CD4-positive, alpha-beta T cell (primary cell): ENCODE measurements at places on chromosomes 4 and X. TPM values are rescaled to one million over a fixed set of nuclear protein-coding genes. Genes with fewer than 3 reads are reported as not detected.

GRCh38 chr4:45350438-45350837 is 624.1 kb upstream of the GNPDA2 start:
- no peaks in the 10 kb centered on the region for H3K4me1 ChIP-seq
- no peak for DNase-seq
- no peaks in the 10 kb centered on the region for H3K36me3 ChIP-seq
- no peaks in the 10 kb centered on the region for H3K27me3 ChIP-seq
- no peak overlapping the region for H3K27ac ChIP-seq

DNA sequence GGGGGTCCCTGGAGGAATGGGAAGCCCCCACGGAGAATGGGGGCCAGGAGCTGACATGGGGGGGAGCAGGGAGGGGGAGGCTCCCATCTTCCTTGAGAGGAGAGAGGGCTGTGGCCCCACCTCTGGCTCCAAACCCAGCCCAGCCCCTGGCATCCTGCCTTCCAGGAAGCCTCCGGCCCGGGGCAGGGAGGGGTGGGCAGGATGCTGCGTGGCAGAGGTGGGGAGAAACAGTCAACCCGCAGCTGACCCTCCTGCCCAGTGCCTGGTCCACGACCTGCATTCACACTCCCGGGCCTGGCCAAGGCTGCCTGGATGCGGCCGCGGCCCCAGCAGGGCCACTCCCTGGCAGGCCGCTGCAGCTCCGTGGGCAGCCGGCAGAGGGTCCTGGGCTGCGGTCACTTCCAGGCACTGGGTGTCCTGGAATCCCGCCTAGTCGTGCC is 39.0 kb downstream of the CPLX1 start:
- no peak for DNase-seq
- no peaks in the 10 kb centered on the region for H3K36me3 ChIP-seq
- peaks cover 45% of the 10 kb centered on the region for H3K4me1 ChIP-seq
- no peak overlapping the region for H3K27ac ChIP-seq
- peaks cover 31% of the 10 kb centered on the region for H3K27me3 ChIP-seq

The AFM gene
- not detected for total RNA-seq

DNA sequence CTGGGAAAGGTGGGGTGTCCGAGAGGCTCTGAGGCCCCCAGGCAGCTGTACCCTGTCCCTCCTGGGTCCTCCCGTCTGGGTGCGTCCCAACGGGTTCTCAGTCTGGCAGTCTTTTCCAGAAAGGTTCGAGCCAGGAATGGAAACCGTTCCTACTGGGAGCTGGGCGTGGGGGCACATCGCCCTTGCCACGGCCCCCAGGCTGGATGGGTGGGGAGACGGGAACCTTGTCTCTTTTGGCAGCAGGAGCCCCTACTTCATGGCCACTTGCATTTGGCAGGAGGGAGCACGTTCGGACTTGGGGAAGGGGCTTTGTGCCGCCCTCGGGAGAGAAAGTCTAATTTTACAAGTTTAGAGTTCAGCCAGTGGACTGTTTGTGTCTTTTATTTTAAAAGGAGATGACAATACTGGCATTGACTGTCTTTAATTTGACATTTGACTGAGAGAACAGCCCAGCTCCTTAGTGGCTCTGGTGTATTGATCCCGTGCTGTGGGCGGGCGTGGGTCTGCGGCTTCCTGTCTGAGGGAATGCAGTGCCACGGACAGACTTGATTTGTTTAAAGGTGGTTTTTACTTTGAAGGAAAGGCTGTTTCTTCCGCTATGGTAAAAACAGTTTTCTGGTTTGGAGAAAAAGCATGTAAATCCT is 95.1 kb downstream of the SORCS2 start:
- no peaks in the 10 kb centered on the region for H3K36me3 ChIP-seq
- no peak overlapping the region for H3K4me3 ChIP-seq
- H3K4me1 ChIP-seq: peaks cover 3% of the 10 kb centered on the region
- DNase-seq: no peak

DNA sequence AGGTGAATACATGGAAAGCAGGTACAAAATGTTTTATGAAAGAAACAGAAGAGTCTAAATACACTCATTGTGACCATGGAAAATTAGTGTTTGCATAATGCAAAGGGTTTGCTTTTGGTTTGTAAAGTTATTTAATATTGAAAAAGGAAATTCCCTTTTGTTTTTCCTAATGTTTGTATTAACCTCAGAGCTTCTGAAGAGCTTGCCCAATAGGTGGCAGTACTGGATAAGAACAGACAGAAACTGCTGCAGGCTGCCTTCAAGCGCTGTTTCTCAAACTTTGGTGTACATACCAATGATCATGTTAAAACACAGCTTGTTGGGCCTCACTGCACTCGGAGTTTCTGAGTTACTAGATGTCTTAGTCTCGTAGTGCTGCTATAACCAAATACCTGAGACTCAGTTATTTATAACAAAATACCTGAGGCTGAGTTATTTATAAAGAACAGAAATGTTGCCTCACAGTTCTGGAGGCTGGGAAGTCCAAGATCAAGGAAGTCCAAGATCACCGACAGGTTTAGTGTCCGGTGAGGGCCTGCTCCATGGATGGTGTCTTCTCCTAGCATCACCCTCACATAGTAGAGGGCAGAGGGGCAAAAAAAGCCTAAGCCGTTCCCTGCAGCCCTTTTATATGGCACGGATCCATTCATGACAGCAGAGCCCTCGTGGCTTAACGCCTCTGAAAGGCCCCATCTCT is 54.2 kb downstream of the SUPT20HL2 start:
- H3K4me1 ChIP-seq: peaks cover 10% of the 10 kb centered on the region
- H3K36me3 ChIP-seq: no peaks in the 10 kb centered on the region
- DNase-seq: no peak
- H3K27ac ChIP-seq: no peak overlapping the region

The SOWAHD gene
- total RNA-seq: 0.44 TPM

GRCh38 chr4:96677499-96677898 is 837.6 kb downstream of the PDHA2 start:
- H3K36me3 ChIP-seq: no peaks in the 10 kb centered on the region
- H3K4me3 ChIP-seq: no peak overlapping the region
- no peak overlapping the region for H3K27ac ChIP-seq
- H3K4me1 ChIP-seq: no peaks in the 10 kb centered on the region
- no peak for DNase-seq
- H3K27me3 ChIP-seq: no peaks in the 10 kb centered on the region

GRCh38 chr4:44927399-44928380 is 201.3 kb upstream of the GNPDA2 start:
- no peak overlapping the region for H3K4me3 ChIP-seq
- no peaks in the 10 kb centered on the region for H3K4me1 ChIP-seq
- no peak for DNase-seq
- no peaks in the 10 kb centered on the region for H3K27me3 ChIP-seq
- H3K36me3 ChIP-seq: no peaks in the 10 kb centered on the region

The TRPC5OS gene
- total RNA-seq: not detected

The YY2 gene
- 1.2 TPM for total RNA-seq

DNA sequence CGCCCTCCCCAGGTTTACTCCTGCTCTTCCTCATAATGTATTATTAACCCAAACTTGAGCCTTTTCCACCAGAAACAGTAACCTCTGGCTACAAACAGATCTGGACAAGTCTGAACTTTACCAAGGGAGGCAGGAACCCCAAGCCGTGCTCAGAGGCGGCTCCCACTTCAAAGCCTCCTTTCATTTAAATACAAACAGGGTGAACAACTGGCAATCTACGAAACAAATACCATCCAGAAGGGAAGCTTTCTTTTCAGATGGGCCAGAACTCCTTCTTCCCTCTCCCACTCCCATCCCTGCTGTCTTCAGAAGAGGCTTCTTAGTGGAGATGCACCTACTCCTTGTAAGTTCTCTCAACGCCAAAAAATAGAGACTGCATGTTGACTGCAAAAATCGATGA is 2.1 kb upstream of the GPC4 start:
- no peaks in the 10 kb centered on the region for H3K36me3 ChIP-seq
- H3K27me3 ChIP-seq: peaks cover 52% of the 10 kb centered on the region
- no peak for DNase-seq
- no peaks in the 10 kb centered on the region for H3K4me1 ChIP-seq

- H3K4me1 ChIP-seq: no peaks in the 10 kb centered on the region
- no peaks in the 10 kb centered on the region for H3K27me3 ChIP-seq
- DNase-seq: no peak
Measured at GRCh38 chr4:26542991-26543390, 40.9 kb upstream of the TBC1D19 start.

DNA sequence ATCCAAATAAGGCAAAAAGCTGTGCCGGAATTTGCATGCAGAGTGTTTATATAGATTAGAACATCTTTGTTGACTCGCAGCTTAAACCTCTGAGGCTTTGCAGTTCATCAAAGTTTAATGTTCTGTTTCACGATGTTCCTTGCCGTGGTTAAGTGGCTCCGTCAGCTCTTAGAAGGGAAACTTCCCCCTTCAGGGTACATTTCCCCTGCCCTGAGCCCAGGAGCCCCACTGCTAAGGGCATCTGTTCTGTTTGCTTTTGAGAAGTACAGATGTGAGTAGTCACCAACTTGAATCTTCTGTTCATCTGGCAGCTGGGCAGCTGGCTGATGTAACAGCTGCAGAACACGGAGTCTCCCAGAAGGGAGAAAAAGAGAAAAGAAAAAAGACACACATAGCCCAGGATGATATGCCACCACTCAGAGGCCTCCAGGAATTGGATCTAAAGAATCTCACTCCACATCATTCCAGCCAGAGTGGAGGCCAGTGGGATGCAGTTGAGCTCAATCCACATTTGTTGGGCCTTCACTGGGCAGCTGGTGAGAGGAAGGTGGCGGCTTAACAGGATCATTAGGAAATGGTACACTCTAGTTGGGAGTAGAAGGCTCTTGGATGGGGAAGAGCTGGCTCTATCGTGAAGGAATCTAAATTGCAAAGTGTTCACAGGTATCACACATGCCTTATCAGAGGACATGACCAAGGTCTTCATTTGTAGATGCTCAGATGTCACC is 178.7 kb upstream of the RBPJ start:
- peaks cover 11% of the 10 kb centered on the region for H3K4me1 ChIP-seq
- H3K36me3 ChIP-seq: no peaks in the 10 kb centered on the region
- no peak overlapping the region for H3K27ac ChIP-seq
- H3K27me3 ChIP-seq: no peaks in the 10 kb centered on the region
- H3K4me3 ChIP-seq: no peak overlapping the region
- DNase-seq: peak; percentile 27

DNA sequence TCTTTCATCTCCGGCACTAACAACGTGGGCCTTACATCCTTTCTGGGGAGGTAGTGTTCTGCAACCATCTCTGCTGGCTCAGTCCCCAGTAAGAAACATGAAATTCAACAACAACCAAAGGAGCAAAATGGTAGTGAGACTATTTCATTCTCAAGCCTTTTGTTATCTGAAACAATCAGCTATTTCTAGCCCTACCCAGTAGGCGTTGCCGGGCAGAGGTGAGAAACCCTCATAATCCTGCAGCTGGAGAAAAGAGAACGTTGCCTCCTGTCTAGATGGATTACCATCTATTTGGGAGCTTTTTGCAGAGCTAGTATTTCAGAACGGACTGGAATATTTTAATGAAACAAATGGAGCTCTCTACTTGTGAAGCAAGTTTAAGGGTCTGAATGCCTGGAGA is 66.4 kb upstream of the GPR174 start:
- H3K36me3 ChIP-seq: no peaks in the 10 kb centered on the region
- DNase-seq: no peak
- H3K27me3 ChIP-seq: no peaks in the 10 kb centered on the region
- H3K4me3 ChIP-seq: peak overlapping the region; percentile 29

- H3K4me3 ChIP-seq: no peak overlapping the region
- no peaks in the 10 kb centered on the region for H3K4me1 ChIP-seq
- no peaks in the 10 kb centered on the region for H3K27me3 ChIP-seq
- no peak overlapping the region for H3K27ac ChIP-seq
Measured at GRCh38 chr4:10371869-10372471, 85.3 kb downstream of the ZNF518B start.

DNA sequence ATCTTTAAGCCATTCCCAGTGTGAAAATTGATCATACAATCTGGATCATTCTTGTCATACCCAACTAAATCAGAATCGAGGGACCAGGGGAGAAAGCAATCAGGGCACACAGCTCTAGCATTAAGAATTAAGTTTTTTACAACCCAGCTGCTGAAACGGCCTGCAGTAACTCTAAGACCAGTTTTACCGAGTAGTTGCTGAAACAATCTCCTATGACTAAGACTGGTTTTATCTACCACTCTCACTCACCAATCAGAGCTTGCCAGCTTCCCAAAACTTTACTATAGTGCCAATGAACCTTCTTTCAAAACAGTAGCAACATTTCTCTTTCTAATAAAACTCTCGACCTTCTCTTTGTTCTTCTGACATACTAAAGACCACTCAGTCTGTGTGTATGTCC is 2.8 kb upstream of the SAP30 start:
- H3K27me3 ChIP-seq: no peaks in the 10 kb centered on the region
- H3K4me1 ChIP-seq: peaks cover 26% of the 10 kb centered on the region
- H3K27ac ChIP-seq: no peak overlapping the region

DNA sequence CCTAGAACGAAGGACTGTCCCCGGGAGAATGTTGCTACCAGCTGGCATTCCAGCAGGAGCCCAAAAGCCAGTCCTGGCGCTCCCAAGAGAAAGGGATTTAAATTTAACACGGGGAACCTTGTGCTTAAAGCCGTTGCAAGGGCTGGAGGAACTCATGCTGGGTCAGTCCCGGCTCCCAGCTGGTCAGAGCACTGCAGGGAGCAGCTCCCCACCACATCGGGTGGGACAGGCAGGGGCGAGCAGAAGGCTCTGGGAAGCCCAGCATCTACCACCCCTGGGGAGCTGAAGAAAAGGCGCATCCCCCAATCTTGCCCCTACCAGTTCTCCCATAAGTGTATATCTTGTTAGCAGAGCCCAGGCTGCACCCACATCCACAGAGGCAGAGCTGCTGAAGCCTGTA is 15.7 kb downstream of the CFAP99 start:
- no peak overlapping the region for H3K27ac ChIP-seq
- no peak overlapping the region for H3K4me3 ChIP-seq
- DNase-seq: no peak
- H3K36me3 ChIP-seq: no peaks in the 10 kb centered on the region

DNA sequence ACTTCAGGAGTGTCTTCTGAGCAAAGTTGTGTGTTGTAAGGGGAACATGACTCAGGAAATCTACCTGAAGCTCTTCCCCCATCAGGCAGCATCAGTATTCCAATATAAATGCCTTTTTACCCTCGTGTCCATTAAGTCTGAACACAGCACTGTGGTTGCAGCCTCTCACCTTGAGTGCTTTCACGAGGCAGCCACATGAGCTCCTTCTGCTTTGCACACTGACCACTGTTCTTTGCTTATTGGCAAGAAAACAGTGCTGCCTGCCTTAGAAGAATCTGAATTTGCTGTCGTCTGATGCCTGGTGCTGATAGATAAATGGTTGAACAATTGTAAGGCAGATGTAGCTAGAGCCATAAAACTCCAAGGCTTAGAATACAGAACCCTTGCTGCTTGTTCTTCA is 139.6 kb upstream of the WDR1 start:
- H3K4me1 ChIP-seq: no peaks in the 10 kb centered on the region
- H3K27me3 ChIP-seq: no peaks in the 10 kb centered on the region
- no peak overlapping the region for H3K27ac ChIP-seq
- no peak for DNase-seq
- no peak overlapping the region for H3K4me3 ChIP-seq

DNA sequence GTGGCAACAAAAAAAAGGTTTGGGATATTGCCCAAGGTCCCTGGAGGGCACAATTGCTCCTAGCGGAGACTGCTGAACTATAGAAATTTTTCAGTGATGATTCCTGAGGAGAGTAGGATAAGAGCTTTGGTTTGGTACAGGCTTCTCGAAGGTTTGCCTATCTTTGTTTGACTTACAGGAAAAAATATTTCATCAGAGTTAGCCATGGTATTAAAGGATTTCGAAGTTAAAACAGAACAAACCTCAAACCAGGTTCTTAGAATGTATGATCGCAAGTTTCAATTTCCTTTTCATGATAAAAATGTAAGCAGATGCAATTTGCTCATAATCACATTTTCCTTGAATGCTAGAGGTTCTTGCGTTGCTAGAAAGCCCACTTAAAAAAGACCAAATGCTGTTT is 1.7 kb downstream of the EGFL6 start:
- peaks cover 43% of the 10 kb centered on the region for H3K27me3 ChIP-seq
- H3K4me3 ChIP-seq: no peak overlapping the region
- no peak for DNase-seq
- no peaks in the 10 kb centered on the region for H3K36me3 ChIP-seq
- H3K4me1 ChIP-seq: peaks cover 9% of the 10 kb centered on the region
- H3K27ac ChIP-seq: no peak overlapping the region
